NCI-H1092 treated with DMSO at 0.1 percent for 48 hours (cell line): ENCODE measurements at places on chromosomes 1 and 21.
A peak's percentile ranks its signal among the peaks of the same experiment; 100 is the strongest.

GRCh38 chr1:54158071-54158470, 5.3 kb upstream of the CDCP2 start:
- DNase-seq, result peak; percentile 18

DNA sequence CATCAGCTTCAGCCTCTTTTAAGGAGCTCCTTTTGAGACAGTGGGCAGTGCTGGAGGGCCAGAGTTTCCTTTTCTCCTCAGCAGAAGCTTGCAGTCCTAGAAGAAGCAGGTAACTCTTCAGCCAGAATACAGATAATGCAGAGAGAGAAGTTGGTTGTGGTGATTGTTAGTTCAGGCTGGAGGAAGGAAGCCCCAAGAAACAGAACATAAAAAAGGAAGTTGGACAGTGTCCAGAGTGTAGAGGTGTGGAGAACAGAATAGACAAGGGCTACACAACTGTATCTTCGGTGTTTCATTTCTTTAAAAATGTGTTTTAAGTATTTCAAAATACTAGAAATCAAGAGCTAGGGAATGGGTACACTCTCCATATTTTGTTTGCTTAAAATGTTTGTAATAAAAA, 6.4 kb upstream of the TACSTD2 start:
- DNase-seq, result no peak

- no peak for DNase-seq
Observed at GRCh38 chr1:9028921-9029705, 2.9 kb upstream of the SLC2A7 start.

DNA sequence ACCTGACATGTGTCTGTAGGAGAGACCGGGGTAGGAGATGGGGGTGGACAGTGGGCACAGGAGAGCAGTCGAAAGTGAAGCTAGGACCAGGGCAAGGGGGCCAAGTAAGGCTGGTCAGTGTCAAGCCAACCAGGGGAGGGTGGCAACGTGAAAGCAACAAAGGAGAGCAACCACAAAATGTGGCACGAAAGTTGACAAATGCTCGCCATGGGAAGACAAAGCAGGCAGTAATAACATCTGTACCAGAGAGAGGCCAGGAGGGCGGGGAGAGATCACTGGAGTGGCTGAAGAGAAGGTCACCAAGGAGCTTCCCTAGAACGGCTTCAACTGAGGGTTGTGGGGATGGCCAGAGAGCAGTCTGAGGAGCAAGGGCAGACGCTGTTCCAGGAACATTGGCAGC, 17.0 kb downstream of the QSOX1 start:
- DNase-seq, result no peak

GRCh38 chr1:36706416-36706815, 223.7 kb upstream of the CSF3R start:
- peak; percentile 71 for DNase-seq

- no peak for DNase-seq
Observed at GRCh38 chr1:111876631-111877030, 112.8 kb downstream of the KCND3 start.

GRCh38 chr1:208201229-208201628, 43.0 kb downstream of the PLXNA2 start:
- DNase-seq, result no peak

- DNase-seq, result peak; percentile 45
Observed at GRCh38 chr1:205032508-205032907, 10.5 kb upstream of the CNTN2 start.

DNA sequence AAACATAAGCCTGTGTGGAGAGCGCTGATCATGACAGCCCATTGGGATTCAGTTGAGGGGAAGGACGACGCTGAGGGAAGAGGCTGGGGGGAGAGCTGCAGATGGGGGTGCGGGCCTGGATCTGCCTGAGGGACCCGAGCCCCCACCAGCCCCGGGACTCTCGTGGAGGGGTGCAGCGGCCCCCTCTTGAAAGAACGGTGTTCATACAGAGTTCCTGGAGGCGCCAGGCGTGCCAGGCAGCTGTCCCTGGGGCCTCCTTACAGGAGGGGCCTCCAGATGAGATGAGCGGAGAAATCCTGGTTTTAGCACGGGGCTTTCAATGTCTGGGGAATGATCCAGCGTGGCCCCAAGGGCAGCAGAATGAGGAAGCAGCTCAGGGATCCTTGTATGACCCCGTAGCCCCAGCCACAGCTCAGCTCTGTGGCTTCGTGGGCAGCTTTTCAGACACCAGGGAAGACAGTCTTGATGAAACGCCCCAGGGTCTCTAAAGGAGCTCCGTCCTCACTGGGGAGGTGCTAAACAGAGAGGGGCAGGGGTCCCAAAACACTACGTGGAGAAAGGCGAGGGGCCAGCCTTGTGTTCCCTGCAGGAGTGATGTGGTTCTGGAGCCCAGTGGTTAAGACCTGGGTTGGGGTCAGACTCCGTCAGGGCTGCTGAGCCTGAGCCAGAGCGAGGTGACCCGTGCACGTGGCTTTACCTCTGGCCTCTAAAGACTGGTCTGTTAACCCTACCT, 7.2 kb upstream of the DSCAM start:
- DNase-seq, result no peak

- peak; percentile 28 for DNase-seq
Observed at GRCh38 chr1:30232288-30232899, 491.0 kb downstream of the MATN1 start.

DNA sequence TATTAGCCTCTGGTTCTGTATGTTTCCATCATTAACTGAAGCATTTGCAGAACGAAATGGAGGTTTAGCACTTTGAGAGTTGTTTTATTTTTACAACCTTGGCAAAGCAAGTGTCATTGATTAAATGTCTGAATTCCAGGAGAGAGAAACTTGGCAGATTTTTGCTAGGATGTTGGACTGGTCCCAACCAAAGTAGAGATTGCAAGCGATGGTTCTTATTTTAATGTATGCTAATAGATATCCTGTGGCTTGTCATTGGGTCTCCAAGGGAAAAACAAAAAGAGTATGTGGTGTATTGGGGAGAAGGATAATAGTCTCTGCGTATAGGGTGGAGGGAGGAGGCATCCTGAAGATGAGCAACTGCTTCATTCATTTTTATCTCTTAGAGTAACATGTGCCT, 457.2 kb upstream of the RUNX1 start:
- DNase-seq, result no peak

GRCh38 chr1:182650678-182651338, 33.6 kb downstream of the RGS8 start:
- no peak for DNase-seq

DNA sequence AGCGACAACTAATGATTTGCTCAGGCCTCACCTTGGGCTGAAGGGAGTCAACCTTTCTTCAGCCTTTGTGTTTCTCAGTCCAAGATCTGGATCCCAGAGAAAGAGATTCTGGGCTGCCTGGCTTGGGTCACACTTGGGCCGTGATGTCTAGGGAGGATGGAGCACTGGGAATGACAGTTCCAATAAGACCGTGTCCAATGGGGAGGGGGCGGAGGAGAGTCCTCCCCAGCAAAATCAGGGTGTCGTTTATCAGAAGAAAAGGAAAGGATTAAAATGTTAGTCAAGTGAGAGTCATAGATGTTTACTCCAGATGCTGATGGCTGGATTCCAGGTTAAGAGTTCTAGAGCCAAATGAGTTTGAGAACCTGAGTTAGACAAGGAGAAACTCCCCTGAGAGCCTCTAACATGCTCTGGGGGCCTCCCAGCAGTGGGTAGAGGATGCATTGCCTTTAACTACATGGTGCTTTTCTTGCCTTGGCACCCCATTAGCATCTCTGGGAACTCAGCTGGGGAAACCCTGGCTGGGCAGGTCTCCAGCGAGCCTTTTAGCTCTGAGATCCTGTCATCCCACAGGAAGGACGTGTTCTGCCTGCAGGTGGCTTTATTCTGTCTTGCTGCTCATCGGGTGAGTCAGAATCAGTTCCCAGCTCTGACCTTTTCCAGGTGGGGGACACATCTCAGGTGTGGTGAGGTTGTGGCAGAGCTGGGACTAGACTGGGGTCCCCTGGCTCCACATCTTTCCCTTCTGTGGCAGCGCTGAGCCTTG, 22.2 kb downstream of the NIPAL3 start:
- DNase-seq, result no peak

DNA sequence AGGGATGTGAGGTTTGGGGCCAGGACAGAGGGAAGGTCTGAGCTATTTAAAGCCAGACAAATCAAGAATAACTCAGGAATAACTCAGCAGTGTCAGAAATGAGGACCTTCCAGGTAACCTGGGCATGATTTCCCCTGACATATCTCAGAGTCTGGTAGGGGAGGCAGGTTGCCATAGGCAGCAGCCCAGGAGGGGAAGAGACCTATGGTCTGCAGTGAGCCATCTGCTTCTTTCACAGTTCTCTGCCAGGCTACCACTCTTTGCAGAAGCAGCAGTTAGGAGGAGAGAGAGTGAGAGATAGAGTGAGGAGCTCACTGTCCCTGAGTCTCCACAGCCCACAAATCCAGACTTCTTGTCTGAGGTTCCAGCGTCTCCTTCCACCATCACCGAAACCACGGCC, 6.3 kb upstream of the VSIG8 start:
- DNase-seq, result no peak

DNA sequence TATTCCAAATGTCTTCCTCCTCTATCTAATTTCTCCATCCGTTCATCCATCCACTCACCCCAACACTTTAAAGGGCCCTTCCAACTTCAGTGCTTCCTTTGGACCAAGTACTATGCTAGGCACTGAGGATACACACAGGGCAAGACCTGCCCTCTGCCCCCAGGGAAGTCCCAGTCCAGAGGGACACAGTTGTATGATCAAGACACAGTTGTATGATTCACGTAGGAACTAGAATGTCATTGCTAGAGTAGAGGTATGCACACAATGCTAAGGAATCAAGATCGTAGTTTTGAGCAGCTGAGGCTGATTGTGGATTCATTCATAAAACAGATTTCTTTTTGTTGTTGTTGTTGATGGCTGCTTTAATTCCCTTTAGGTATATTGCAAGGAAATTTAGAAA, 11.6 kb upstream of the IER5 start:
- no peak for DNase-seq

DNA sequence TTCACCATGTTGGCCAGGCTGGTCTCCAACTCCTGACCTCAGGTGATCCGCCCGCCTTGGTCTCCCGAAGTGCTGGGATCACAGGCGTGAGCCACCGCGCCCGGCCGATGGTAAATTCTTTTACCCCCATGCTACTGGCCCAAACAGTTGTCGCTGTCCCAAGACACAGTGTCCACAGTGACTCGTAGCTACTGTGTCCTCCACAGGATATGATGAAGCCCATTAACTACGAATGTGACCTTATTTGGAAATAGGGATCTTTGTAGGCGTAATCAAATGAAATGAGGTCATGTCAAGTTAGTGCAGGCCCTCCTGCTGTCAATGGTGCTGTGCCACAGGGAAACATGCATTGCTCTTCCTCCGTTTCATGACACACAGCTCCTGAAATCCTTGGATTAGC, 8.5 kb downstream of the FNDC10 start:
- DNase-seq, result no peak

DNA sequence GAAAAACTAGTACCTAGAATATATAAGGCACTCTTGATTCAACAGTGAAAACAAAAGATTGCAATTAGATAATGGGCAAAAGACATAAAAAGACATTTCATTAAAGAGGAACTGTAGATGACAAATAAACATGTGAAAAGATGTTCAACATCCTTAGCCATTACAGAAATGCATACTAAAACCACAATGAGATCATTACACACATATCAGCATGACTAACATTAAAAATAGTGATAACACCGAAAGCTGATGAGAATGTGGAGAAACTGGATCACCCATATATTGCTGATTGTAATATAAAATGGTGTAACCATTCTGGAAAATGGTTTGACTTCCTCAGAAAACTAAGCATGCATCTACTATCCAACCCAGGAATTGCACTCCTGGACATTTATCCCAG, 340.3 kb downstream of the SEC16B start:
- no peak for DNase-seq
